ENCODE measurements at places on chromosomes 11 and 22.

GRCh38 chr11:2202071-2202899, 30.7 kb upstream of the TH start:
- peak; percentile 92 for DNase-seq

- no peak for DNase-seq
Observed at GRCh38 chr11:100013011-100013410, 674.1 kb upstream of the ARHGAP42 start.

DNA sequence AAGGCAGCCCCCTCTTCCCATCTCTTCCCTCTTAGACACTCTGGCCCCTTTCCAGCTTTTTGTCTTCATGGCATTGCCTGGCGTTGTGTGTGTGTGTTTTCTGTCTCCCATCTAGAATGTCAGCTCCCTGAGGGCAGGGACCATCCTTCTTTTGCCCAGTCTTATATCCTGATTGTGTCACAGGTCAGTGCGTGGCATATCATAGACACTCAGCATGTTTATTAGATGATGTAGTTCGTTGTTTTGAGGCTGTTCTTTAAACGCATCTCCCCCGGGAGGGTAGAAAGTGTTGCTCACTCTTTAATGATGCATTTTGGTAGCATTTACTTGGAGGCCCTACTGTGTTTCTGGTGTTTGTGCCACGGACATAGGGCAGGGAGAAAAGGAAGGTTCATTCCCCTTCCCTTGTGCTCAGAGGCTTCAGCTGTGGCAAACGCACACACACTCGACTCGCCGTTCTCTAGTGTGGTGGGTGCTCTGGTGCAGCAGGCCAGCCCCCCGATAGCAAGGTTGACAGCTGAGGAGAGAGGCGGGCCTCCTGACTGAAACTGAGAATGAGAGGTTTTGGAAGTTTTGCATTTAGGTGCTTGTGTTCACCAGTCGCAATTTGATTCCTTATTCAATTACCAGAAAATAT, 60.2 kb downstream of the TNRC6B start:
- no peak for DNase-seq

- no peak for DNase-seq
Observed at GRCh38 chr22:45843031-45843430, 133.9 kb downstream of the WNT7B start.

Data from ELF-1 (cell line).